ENCODE measurements at places on chromosomes 13 and 19.

DNA sequence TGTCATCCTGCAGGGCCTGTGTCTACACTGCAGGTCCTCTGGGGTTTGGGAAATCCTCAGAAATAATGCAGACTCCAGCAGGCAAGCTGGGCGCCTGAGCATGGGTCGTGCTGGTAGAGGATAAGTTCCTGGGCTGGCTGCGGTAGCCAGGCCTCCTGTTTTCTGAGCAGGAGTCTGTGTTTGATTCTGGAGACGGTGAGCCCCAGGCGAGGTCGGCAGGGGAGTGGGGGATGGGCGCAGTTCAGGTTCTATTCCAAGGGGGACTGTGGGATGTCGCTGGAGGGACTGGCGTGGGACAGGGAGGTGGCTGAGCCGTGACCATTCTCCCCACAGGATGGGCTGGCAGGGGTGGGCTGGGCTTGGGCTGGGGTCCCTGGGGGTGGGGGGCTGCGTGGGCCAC lies 154.7 kb downstream of the KDM4B start:
- DNase-seq = no peak

- DNase-seq = no peak
These were observed 287 bp upstream of the ZSCAN22 start for GRCh38 chr19:58326501-58326913.

DNA sequence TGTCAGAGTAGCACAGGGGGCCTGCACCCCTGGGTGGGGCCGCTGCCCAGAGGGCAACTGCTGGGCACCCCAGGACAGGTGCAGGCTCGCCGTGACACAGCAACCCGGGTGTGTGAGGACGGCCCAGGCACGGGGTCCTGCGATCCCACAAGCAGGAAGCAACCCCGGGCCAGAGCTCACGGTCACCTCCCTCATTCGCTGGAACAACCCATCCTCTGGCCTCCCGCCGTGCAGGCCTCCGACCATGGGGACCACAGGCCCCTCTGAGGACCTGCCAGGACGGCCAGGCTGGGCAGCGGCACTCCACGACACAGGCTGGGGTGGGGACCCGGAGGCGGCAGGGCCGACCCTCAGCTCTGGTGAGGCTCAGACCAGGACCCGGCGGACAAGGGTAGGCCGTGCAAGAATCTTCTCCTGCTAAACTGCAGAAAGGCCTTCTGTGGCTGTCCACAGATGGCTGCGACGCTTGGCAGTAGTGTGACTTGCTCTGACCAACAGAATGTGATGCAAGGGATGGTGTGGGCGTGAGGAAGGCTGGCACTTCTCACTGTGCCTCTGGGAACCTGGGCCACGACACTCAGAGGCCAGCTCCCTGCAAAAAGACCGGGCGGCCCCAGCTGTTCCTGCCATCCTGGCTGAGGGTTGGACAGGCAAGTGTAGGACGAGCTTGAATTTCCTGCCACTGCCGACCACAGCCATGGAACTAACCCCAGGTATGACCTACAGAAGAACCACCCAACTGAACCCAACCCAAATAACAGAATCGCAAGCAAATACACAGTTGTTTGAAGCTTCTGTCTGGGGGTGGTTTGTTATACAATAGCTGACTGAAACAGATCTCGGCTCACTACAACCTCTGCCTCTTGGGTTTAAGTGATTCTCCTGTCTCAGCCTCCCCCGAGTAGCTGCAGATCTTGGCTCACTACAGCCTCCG lies 26.5 kb downstream of the PIP5K1C start:
- no peak for DNase-seq

DNA sequence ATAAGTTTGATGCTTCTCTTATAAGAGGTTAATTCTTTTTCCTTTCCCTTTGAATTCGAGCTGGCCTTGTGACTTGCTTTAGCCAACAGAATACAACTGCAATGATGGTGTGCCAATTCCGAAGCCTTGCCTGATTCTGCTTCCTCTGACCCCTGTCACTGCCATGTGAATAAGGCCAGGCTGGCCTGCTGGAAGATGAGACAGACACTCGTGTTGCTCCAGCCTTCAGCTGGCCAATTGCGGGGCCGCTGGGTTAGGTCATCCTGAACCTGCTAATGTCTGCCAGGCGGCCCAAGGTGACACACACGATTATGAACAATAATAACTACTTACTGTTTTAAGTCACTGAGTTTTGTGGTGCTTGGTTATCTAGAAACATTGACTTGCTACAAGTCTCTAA lies 352.0 kb downstream of the MYO16 start:
- no peak for DNase-seq

GRCh38 chr13:77184455-77184854 lies 142.4 kb downstream of the MYCBP2 start:
- DNase-seq = no peak

DNA sequence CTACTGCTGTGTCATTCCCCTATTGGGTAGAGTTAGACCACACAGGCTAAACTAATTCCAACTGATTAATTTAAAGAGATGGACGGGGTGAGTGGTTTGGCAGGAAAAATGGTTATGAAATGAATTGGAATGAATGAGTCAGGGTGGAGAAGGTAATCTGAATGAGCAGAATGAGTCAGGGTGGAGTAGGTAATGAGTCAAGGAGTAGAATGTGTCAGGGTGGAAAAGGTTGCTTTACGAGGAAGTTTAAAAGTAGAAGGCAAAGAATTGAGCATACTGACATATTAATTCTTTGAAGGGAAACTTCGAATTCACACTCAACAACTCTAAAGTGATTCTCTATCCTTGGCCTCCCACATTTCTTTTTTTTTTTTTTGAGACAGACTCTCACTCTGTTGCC lies 12.7 kb upstream of the ZNF121 start:
- DNase-seq = no peak

DNA sequence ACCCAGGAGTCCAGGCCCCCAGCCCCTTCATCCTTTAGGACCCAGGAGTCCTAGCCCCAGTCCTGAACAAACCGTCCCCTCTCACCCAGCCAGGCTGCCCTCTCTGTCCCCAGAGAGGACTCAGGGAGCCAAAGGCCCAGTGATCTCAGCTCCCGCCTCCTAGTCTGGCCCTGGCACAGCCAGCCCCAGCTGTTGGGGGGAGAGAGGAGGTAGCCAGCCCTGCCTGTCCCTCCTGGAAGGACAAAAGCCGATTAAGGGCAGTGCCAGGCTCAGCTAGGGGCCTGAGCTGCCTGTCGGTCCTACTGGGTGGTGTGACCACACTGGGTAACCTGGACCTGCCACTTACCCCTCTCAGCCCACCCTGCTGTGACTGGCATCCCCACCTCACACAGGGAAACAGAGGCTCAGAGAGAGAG lies 14.5 kb downstream of the LIPE start:
- no peak for DNase-seq

GRCh38 chr13:49221590-49221965 lies 1.4 kb downstream of the MLNR start:
- DNase-seq = no peak

GRCh38 chr13:40629678-40630384 lies 36.6 kb downstream of the FOXO1 start:
- DNase-seq = no peak

DNA sequence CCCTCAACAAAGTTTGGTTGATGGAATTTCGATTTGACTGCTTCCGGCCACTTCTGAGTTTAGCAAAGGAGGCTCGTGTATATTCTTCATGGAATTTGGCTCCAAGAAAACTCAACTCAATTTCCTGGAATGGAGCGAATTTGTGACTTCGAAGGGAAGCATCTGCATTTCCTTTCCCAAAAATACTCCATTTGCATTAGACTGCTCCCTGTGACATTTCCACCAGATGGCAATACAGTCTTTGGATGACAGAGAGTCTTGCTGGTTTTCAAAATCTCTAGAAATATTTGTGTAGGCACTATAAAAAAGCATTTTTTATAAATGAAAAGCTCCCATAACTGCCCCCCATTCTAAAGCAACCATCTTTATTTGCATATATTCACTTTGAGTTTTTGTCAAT lies 4.1 kb downstream of the C1QTNF9 start:
- DNase-seq = no peak

GRCh38 chr13:35714121-35714520 lies 237.6 kb upstream of the MAB21L1 start:
- no peak for DNase-seq

- DNase-seq = no peak
These were observed 329.2 kb downstream of the SLC7A1 start for GRCh38 chr13:29266261-29266660.

DNA sequence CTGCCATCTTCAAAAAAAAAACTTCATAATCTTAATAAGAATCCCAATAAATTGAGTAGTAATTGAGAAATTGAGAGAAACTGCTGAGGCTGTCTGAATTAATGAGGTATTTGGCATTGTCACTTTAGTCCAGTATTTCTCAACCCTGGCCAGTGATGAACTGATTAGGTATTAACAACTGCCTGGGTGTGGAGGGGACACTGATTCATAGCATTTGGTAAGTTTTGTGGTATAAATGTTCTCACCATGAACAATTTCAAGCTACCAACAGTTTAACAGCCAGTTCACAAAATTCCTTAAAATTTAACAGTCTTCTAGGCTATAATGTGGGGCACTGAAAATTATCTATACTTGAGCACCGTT lies 18.3 kb downstream of the GPC6 start:
- no peak for DNase-seq

GRCh38 chr19:6868351-6868750 lies 19.0 kb upstream of the ADGRE1 start:
- no peak for DNase-seq

DNA sequence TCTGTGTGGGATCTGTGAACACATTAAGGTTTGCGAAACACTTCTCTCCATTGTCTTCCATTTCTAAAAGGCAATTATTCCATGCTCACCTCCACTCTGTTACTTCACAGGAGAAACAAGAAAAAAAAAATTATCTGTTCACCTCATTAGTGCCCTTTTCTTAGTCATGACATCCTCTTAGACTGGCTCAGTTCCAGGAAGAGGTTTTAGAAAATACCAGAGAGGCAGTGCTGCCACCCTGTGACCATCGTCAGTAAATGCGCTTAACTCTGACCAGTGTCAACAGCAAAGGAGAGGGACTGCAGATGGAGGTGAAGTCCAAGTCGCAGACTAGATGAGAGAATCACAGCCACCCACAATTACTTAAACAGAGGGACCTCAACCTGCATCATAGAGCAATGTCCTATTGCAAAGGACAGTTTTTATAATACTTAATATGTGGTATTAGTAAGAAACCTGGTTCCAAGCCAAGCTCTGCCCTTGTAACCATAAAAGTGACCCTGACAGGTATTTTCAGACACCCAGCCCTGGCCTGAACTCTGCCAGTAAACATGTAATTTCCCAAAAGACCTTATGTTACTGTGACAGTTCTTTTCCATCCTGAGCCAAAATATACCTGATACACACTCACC lies 19.4 kb downstream of the CEACAM21 start:
- no peak for DNase-seq

GRCh38 chr13:20126541-20127261 lies 34.2 kb downstream of the GJA3 start:
- no peak for DNase-seq

GRCh38 chr13:36212789-36213188 lies 1.6 kb downstream of the SOHLH2 start:
- DNase-seq = no peak

GRCh38 chr19:7869910-7870511 lies 4.2 kb downstream of the PRR36 start:
- DNase-seq = no peak

GRCh38 chr19:19427944-19428343 lies 22.5 kb downstream of the GATAD2A start:
- no peak for DNase-seq

DNA sequence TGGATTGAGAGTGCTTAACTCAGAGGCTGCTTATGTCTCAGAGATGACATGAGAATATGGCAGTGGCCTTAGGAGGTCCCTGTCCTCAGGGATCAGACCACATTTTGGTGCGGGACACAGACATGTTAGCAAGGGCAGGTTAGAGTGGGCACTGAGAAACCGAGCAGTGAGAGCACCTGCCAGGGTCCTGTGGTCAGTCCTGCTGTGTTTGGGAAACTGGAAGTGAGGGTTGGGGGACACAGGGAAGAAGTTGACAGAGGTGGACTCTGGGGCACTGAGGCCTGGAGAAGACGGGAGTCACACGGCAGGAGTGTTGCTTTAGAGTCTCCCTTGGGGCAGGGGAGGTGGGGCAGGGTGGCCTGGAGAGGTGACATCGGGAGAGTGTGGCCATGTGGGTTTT lies 7.4 kb downstream of the IGFLR1 start:
- no peak for DNase-seq

- no peak for DNase-seq
These were observed 65.8 kb downstream of the ZNF257 start for GRCh38 chr19:22118132-22118531.

- no peak for DNase-seq
These were observed 395.5 kb upstream of the NBEA start for GRCh38 chr13:34546344-34547250.

DNA sequence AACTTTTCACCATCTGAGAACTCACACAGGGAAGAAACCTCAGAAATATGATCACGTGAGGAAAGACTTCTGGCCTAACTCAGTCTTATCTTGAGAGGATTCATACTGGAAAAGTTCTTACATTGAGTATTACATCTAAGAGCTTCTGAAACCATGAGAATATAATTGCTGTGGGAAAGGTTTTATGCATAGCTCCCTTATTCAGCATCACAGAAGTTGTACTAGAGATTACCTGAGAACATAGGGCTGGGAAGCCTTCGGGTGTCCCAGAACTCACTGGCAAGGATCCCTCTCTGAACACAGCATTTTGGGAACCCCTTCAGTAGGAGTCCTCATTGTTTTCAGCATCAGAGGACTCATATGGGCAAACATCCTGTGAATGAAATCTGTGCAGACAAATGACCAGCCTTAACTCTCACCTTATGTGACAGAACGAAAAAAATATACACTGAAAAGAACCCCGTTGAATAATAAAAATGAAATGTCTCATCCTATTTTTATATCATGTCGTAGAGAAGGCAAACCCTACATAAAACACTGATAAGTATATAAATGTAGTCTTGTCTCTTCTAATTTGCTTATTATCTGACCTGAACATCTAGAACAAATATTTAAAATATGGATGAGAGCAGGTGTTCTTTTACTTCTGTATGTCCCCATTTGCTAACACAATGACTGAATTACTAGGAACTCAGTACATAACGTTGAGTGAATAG lies 14.2 kb downstream of the ZNF274 start:
- DNase-seq = no peak

DNA sequence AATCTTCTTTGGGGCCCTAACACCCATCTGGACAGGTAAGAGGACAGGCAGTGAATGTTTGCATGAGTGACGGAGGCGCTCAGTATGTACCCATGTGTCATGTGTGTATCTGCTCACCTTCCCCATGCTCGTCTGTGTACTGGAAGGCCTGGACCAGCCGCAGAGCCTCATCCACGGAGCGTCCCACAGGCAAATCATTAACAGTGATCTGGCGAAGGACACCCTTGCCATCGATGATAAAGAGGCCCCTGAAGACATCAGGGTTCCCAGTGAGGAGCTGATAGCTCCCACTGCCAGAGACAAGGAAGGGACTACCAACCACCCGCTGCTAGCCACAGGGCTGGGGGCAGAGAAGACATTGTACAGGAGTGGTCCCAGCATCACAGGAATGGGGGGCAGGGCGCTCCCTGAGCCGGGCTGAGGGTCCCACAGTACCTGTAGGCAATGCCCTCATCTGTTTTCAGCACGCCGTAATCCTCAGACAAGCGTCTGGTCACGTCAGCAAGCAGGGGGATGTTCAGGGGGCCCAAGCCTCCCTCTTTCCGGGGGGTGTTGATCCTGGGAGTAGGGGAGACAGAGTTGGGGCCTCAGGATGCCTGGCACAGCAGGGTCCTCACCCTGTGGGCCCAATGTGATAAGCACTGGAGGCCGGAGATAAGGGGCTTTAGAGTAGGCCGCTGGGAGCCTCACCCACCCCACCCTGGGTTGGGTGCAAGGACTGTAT lies 1.7 kb downstream of the PRDX2 start:
- DNase-seq = no peak

GRCh38 chr13:31204592-31204991 lies 4.8 kb downstream of the B3GLCT start:
- no peak for DNase-seq

All from stimulated activated CD8-positive, alpha-beta memory T cell treated with anti-CD3 and anti-CD28 coated beads, Interleukin-15, amount 100 ng/mL, for 24 hours (primary cell).